Activated effector memory CD4-positive, alpha-beta T cell treated with Interleukin-2 at 50 U/mL for 16 hours (primary cell): ENCODE measurements at places on chromosomes 13 and 19.
A peak's percentile ranks its signal among the peaks of the same experiment; 100 is the strongest.

GRCh38 chr13:33775339-33776108 lies 42.4 kb upstream of the RFC3 start:
- no peak for DNase-seq

- DNase-seq: no peak
Measured at GRCh38 chr19:34075661-34076091, 96.6 kb upstream of the LSM14A start.

DNA sequence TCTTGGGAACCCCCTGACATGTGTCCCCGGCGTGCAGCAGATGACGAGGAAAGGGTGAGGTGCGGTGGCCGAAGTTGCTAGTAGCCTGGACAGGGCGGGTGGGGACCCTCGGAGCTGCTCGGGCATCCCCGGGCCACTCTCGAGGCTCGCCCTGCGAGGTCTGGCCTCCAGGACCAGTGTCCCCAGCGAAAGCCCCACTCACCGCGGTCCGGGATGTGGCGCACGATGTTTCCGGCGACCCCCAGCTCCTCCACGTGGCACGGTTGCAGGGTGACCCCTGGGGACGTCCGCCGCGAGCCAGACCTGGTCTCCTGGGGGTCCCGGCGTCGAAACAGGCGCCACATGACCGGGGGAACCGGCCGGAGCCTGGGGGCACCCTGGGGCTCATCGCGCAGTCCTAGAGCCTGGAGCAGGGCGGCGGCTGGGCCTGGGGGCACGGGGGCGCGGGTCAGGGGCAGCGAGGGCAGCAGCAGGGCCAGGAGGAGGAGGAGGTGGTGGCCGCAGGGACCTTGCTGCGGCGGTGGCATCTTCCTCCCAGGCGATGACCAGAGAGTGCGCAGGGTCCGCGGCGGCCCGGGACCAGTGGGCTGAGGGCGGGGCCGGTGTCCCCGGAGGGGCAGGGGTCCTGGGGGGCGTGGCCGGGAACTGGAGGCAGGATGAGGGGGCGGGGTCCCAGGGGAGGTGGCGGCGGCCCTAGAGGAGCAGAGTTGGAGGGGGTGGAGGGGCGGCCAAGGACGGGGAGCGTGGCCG lies 26.0 kb downstream of the CERS1 start:
- DNase-seq: no peak

DNA sequence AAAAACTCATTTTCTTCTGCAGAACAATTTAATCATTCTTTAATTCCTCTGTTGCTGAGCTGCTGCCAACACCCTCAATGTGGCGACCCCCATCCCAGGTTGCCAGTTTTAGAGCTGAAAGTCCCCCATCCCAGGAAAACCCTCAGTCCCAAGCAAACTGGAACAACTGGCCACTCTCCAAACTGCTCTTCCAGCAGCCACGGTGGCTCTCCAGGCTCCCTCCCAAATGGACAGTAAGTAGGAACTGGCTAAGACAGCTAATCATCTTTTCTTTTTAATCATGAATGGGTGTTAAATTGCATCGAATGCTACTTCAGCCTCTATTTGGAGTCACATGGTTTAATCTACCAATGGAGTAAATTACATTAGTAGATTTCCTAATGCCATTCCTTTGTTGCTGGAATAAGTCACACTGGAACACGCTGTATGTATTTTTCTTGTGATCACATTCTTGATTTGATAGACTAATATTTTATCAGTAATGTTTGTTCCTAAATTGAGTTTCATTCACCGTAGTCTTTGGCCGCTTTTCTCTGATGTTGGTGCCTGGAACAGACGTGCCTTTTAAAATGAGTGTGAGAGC lies 33.7 kb upstream of the VSTM2B start:
- DNase-seq: no peak

DNA sequence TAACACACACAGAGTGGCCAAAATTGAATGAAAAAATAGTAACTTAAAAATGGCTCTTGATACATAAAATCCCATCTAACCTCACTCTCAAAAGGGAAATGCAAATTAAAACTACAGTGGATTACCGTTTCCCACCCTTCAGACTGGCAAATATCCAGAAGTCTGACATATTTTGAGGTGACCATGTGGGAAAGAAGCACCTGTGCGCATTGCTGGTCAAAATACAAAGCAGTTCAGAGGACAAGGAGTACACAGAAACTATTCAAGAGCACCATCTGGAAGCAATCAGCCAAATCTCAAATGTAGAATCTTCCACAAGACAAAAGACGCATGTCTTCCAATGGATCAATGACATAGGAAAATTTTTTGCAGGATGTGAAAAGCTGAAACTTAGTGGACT lies 23.2 kb downstream of the NALCN start:
- no peak for DNase-seq

GRCh38 chr13:32211813-32212212 lies 103.3 kb downstream of the ZAR1L start:
- no peak for DNase-seq

- no peak for DNase-seq
Measured at GRCh38 chr19:45469945-45470761, 2.4 kb downstream of the FOSB start.

GRCh38 chr13:70995338-70995737 lies 871.7 kb downstream of the DACH1 start:
- no peak for DNase-seq

DNA sequence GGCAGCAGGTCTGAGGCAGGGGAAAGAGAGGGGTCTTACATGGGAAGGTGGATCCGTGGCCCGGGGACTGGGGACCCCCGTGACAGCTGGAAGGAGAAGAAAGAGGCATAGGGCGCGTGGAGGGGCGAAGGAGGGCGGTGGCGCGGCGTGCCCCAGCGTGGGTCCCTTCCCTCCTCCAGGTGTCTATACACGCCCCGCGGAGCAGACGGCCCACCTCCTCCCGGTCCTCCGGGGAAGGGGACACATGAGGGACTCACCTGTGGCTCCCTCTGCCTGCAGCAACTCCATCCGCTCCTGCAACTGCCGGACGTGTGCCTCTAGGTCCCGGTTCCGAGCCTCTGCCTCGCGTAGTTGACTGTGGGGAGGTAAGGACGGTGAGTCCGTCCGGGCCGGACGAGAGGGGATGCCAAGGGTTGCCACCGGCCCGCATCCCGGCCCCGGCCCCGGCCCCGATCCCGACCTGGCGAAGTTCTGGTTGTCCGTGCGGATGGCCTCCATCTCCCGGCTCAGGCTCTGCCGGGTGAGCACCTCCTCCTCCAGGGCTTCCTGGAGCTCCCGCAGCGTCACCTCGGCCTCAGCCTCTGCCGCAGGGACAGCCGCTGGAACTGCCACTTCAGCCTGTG lies 2.4 kb upstream of the SIX5 start:
- DNase-seq: no peak

- no peak for DNase-seq
Measured at GRCh38 chr13:50910485-50910805, 854 bp downstream of the RNASEH2B start.

- no peak for DNase-seq
Measured at GRCh38 chr19:8137425-8137824, 12.0 kb downstream of the FBN3 start.

DNA sequence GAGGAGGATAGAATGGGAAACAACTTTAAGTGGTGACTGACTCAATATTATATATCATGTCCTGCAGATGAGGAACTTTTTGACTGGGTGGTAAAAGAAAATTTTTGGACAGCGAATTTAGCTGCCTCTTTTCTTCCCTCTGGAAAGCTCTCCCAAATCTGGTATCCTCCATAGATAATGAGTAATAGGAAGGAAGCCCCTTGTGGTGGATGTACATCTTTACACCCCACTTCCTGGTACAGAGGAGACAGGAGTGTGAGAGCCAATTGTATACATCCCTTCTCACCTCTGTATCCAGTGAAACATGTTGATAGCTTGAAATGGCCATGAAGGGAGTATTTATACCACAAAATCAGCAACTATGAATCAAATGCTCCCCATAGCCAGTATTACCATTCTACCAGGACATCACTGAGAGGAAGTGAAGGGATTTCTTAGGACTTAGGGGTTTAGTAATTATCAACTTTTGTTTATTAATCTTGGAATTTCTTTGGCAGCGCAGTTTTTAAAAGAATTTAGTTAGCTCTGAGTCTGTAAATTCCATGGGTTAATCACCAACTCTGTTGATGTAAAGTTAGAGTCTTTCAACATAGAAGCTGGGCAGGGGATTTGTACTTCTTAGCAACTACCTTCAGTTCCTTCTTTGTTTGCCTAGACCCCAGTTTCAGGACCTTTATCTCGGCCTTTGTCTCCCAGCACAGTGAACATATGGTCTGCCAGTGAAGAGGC lies 17.0 kb upstream of the TDRD3 start:
- DNase-seq: no peak

DNA sequence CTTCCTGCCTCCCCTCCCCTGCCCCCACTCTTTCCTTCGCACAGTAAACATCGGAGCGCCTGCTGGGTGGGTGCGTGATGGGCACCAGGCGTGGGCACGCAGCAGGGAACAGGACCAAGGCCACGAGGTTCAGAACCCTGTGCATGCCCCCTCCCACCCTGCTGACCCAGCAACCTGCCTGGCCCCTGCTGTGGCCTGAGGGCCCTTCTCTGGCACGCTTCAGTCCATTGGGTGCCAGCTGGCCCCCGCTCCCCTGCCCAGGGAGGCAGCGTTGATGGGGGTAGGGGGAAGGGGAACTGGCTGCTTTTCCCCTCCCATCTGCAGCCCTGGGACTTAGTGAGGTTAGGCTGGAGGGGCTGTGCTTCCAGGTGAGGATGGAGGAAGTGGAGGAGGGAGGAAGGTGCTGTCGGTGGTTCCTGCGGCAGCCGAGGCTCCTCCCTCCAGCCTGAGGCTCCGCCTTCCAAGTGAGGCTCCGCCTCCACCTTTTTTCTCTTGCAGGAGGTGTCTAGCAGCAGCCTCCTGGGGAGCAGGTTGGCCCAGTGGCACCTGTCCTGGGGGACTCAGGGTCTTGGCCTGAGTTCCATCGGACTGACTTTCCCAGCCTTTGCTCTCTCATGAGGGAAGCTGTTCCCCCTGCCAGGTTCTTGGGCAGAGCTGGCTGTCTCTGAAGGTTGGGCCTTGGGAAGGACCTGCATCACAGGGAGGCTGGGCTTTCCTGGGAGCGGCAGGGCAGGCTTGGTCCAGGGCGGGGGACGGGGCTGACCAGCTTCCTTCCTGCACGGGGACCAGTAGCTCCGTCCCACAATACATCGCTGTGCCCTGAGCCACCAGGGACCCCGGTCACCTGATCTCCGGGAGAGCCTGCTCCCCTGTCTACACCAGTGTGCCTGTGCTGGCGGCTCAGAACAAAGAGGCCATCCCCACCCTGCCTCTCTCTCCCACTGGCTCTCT lies 7.3 kb downstream of the PIAS4 start:
- peak; percentile 12 for DNase-seq

DNA sequence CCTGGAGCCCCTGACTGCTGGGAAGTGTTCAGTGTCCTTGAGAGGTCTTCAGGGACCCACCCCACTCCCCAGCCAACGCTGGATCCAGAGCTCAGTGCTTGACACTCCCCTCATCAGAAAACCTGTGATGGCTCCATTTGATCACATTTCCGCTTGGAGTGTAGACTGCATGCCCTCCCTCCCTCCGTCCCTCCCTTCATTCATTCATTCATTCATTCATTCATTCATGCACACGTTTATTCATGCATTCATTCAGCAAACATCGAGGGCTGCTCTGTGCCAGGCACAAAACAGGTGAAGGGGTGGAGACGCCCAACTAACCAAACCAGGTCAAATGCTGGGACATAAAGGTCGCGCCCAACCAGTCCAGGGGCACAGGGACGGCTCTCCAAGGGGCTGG lies 13.7 kb downstream of the PGLS start:
- DNase-seq: no peak

- no peak for DNase-seq
Measured at GRCh38 chr19:18587962-18588610, 512 bp upstream of the REX1BD start.

DNA sequence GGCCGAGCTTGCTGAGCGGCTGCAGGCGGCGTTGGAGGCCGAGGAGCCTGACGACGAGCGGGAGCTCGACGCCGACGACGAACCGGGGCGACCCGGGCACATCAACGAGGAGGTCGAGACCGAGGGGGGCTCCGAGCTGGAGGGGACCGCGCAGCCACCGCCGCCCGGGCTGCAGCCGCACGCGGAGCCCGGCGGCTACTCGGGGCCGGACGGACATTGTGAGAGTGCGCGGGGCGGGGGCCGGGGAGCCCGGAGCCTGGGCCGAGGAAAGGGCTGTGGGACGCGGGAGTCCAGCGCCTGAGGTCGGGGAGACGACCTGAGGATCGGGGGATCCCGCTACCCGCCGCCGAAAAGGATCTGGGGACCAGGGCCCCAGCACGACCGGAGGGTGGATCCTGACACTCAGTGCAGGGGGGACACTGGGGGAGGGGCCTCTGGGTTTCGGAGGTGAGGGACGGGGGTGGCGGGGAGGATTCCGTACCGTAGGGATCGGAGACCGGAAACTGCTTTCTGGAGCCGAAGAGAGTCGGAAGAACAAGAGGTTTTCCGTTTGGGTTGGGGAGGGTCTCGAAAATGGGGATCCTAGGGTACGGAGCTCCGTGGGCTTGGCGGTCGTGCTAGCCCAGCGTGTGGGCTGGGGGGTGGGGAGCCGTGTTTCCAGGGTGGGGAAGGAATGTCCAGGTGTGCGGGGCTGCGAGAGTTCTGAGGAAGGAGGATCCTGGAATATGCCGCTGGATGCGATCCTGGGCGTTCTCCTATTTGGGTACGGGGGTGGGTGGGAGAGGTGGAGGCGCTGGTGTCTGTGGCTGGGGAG lies 616 bp downstream of the HNRNPUL1 start:
- DNase-seq: peak; percentile 37

DNA sequence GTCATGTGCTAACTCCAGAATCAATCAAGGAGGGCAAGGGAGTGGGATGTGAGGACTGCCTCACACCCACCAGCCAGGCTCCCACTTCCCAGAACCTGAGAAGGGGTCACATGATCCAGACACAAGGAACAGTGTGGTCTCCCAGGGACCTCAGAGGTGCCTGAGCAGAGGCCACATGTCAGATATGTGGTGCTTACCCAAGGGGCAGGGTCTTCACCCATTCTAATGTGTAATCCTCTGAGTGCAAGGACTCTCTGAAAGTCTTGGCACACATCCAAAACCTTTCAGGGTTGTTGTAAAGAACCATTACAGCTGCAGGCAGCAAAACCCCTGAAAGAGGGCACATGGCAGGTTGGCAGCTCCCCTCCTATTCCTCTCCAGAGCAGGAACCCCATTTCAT lies 656.6 kb downstream of the UQCRFS1 start:
- DNase-seq: no peak

DNA sequence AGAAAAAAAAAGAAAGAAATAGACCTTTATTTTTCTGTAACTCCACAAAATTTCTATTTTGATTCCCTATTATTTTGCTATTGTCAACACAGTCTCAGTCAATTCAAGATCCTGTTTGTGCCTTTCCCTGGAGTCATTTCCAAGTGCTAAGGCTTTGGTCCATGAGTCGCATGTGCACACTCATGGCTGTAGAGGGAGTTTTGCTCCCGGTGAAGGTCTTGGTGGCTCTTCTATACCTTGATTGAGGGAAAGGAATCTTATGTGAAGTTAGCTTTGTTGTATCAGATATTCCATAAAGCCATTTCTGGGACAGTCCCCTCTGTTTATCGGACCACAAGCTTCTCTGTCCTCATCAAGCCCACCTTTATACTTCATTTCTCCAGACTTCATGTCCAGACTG lies 58.7 kb upstream of the ALOX5AP start:
- no peak for DNase-seq

- no peak for DNase-seq
Measured at GRCh38 chr13:36717017-36717416, 43.2 kb downstream of the SERTM1 start.
